NCI-H1436 treated with DMSO at 0.1 percent for 48 hours (cell line): ENCODE measurements at places on chromosomes 7 and 10.

GRCh38 chr10:89269433-89270152, 18.0 kb upstream of the LIPA start:
- no peak for DNase-seq

DNA sequence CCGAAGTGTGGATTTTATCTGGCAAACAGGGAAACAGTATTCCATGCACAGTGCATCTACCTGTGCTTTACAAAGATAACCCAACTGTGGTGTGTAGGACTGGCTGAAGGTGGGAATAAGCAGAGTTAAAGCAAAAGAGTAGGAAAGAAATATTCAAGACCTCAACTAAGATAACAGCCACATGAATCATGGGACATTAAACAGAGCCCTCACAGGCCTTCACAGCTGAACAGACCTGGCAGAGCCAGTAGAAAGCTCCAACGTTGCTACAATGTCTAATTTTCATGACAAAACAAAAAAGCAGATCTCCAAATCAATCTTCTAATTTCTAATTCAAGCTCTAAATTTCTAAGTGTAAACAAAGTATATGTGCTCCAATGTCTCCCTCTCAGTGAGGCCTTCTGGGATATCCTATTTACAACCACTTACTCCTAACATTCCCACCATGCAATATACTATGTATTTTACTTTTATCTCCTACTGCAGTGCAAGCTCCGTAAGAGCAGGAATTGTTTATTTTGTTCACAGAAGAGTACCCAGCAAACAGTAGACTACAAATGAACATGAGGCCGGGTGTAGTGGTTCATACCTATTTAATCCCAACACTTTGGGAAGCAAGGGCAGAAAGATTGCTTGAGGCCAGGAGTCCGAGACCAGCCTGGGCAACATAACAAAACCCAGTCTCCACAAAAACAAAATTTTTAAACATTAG, 63.5 kb downstream of the UBE2H start:
- no peak for DNase-seq

GRCh38 chr7:20722941-20723340, 63.7 kb downstream of the SP8 start:
- no peak for DNase-seq

DNA sequence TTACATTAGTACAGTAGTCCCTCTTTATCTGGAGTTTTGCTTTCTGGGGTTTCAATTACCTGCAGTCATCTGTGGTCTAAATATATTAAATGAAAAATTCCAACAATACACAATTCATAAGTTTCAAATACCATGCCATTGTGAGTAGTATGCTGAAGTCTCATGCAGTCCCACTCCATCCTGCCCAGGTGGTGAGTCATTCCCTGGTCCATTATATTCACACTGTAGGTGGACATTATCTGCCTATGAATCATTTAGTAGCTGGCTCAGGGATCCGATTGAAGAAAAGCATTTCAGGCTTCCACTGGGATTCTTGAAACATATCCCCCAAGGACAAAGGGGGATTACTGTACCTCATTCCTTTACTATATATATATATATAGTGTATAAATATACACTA, 298.2 kb upstream of the GALNT17 start:
- no peak for DNase-seq

DNA sequence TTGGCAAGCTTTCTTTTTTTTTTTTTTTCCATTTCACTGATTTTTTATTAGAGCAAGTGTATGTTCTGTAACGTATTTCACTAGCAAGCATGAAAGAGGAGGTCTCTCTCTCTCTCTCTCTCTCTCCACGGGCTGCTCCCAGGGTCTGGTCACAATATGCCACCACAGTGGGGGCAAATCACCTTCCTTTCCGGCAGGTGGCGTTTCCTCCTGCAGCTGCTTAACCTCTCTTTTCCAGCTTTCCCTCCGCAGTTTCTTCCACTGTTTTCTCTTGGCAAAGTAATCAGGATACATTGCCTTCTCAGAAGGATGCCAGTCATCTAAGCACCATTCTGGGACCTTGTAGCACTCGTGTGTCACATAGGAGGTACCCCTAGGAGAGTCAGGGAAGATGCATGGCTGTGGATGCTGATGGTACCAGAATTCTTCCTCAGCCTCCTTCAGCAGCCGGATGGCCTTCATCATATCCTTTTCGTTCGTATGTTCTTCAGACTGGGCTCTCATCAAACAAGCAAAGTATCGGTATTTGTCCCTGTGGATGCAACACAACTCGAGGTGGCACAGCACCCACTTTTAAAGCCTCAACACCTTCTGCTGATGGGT, 197.3 kb upstream of the PODXL start:
- no peak for DNase-seq

GRCh38 chr7:50655020-50655419, 89.8 kb upstream of the DDC start:
- DNase-seq = no peak

DNA sequence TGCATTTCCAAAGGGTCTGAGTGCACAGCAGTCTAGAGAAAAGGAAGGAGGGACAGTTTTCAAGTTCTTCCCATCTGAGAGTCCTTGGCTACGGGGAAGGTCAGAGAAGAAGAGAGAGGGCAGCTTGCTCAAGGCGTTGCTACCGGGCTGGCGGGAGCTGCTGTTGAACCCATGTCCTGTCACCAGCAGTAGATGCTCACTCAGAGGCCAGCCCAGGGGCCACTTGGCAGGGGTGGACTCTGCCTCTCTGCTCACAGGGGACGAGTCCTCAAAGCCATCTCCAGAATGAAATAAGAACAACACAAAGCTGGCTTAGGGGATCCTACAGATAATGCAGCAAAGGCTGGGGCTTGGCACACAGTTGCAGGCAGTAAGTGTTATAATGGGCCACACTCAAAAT, 231.5 kb downstream of the TNS3 start:
- DNase-seq = no peak

GRCh38 chr10:131702531-131703356, 198.1 kb upstream of the PPP2R2D start:
- no peak for DNase-seq

GRCh38 chr7:20698469-20698868, 83.0 kb downstream of the ABCB5 start:
- DNase-seq = no peak

- DNase-seq = no peak
These were observed 41.8 kb upstream of the ABCB4 start for GRCh38 chr7:87517136-87517815.

DNA sequence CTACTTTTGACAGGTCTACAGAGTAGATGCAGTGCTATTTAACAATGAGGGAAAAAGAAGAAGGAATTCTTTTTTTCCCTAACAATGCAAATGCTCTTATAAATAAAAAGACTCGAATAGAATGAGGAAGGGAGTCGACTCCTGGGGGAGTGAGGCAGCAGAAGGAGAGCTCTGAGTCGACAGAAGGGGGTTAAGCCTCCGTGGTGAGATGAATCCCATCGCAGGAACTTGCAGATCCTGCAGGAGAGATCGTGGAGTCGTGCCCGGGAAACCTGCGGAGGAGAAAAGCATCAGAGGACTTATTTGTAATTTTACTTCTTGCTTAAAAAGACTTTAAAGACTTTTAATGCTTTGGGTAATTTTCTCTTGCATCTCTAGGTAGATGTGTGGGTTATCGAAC, 17.4 kb downstream of the ITIH2 start:
- no peak for DNase-seq

GRCh38 chr10:58993480-58994221, 182.8 kb upstream of the PHYHIPL start:
- no peak for DNase-seq

DNA sequence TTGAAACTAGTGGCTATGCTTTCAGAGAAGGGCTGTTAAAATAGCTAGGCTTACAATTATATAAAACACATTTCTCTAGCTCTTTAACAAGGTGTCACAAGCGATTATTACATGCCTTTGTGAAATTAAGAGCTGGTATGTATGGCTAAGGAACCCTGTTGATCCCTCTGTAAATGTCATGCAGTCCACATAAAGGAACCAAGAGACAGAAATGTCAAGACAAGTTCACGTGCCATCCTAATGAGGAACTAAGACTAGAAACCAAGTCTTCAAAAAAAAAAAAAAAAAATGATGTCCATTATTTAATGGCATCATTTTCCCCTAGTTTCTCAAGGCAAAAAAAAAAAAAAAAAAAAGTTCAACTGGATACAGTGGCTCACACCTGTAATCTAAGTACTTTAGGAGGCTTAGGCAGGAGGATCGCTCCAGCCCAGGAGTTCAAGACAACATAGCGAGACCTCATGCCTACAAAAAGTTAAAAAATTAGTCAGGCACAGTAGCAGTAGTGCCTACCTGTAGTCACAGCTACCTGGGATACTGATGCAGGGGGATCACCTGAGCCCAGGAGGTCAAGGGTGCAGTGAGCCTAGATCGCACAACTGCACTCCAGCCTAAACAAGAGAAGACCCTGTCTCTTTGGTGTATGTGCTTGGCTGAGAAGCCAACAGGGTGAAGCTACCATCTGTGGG, 63.4 kb downstream of the SRPK2 start:
- no peak for DNase-seq

GRCh38 chr7:65820287-65820950, 52.5 kb upstream of the VKORC1L1 start:
- no peak for DNase-seq

GRCh38 chr10:98100476-98100875, 34.0 kb upstream of the R3HCC1L start:
- no peak for DNase-seq

GRCh38 chr7:26265065-26265464, 26.6 kb upstream of the SNX10 start:
- DNase-seq = no peak

DNA sequence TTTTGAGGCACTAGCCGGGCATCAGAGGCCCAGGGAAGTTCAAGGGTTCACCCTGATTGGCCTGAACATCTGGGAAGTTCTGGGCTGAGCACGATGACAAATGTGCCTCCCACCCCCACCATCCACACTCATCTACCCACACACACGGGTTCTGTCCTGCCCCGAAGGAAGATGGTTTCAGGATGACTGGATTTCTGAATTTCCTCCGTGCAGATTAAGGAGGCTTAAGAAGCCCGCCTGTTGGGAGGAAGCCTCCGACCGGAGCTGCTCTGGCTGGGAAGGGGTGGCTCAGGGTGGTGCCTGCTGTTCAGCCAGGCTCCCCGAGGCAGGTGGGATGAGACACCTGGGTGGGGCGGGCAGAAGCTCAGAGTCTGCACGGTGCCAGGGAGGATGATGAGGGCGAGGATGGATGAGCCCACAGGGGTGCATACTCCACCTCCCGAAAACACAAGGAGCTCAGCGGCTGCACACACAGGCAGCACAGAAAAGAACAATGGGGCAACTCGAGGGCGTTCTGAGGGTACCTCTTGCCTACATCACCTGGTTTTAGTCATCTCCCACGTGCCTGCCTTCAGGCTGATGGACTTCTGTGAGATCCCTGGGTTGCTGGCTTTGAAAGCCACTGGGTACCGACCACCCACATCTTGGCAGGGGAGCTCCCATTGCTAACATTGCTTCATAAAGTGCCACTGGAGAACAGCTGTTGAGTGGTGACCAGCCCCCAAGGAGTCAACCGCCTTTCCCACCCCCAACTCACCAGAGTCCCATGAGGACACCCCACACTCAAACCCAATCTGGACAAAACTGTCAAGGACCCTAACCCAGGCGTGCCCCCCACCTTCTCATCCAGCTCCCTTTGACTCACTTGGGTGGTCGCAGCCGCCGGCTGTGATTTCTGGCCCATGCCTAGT, 41.2 kb downstream of the CALML3 start:
- DNase-seq = no peak

DNA sequence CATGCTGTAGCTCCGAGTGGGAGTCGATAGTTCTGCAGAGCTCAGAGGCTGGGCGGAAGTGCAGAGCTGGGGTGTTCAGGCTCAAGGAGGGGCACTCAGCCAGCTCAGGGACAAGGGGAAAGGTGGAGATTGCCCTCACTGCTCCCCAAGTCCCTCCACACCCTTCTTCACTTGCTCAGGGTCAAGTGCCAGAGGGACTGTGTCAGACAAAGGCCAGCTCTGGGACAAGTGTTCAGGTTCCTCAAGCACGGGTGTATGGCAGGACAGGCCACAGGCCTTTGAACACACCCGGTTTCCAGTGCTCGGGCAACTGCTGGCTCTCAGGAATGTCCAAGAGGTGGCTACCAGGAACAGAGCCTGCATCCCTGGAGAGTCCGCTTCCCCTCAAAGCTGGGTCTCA, 293.0 kb upstream of the PODXL start:
- DNase-seq = no peak

- peak; percentile 63 for DNase-seq
These were observed 52.0 kb downstream of the THNSL1 start for GRCh38 chr10:25068152-25069058.

GRCh38 chr7:154917808-154918160, 85.1 kb downstream of the PAXIP1 start:
- DNase-seq = no peak

DNA sequence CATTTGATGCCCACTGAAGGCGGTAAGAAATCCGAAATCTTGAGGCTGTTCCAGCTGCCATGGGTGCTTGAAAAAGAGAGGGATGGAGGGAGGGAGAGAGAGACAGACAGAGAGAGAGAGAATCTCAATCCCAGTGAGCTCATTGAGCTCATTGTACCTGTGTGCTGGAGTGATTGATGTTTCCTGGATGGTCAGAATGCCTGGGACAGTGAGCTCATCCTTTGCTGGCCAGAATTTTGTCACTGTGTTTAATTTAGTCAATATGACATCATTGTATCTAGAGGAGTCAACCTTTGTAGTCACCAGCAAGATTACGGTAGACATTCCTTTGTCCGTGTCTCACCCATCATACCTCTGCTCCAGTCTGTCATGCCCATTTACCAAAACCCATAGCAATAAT, 625.4 kb upstream of the POM121L12 start:
- DNase-seq = no peak

- no peak for DNase-seq
These were observed 133.9 kb downstream of the PRPF18 start for GRCh38 chr10:13720699-13721098.

GRCh38 chr7:27187475-27188385, 2.7 kb upstream of the HOXA11 start:
- no peak for DNase-seq

DNA sequence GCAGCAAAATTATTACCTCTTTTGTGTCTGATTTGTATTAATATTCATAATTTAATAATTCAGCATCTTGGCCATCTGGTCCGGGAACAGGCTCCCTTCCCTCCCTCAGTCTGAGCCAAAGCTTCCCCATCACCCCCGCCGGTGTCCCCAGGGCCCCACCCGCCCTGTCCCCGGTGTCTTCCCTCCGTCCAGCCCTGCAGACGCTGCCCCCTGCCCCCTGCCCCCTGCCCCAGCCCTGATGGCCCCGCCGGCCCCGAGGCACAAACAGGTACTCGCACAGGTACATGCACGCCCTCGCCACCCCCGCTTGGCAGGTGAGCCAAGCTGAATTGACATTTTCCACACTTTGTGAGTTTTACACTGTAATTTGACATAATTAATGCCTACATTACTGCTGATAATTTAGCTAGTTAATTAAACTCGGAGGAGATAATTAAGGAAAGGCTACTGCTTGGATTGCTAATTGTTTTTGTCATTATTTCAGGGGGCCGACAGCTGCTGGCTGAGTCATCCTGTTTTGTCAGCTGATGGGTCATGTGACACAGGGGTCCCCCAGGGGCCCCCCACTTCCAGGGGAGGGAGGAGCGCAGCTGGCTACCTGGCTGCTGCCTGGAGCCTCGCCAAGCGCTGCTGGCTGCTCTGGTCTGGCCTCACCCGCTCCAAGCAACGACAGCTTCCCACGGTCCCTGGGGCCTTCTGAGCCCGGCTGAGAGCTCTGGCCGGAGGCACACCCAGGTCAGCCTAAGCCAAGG, 36.6 kb downstream of the MICALL2 start:
- peak; percentile 91 for DNase-seq
